ENCODE measurements at places on chromosomes 6 and 20. TPM values are rescaled to one million over a fixed set of nuclear protein-coding genes. Genes with fewer than 3 reads are reported as not detected.

GRCh38 chr6:161242779-161243693, 30.8 kb downstream of the AGPAT4 start:
- no peaks in the 10 kb centered on the region for H3K27me3 ChIP-seq
- no peak for DNase-seq
- no peaks in the 10 kb centered on the region for H3K36me3 ChIP-seq
- no peaks in the 10 kb centered on the region for H3K4me1 ChIP-seq
- no peak overlapping the region for H3K27ac ChIP-seq
- H3K4me3 ChIP-seq, result no peak overlapping the region

- no peak overlapping the region for H3K4me3 ChIP-seq
- H3K4me1 ChIP-seq, result peaks cover 3% of the 10 kb centered on the region
- DNase-seq, result no peak
- H3K36me3 ChIP-seq, result no peaks in the 10 kb centered on the region
Observed at GRCh38 chr20:8602389-8603116, 466.3 kb upstream of the PLCB4 start.

DNA sequence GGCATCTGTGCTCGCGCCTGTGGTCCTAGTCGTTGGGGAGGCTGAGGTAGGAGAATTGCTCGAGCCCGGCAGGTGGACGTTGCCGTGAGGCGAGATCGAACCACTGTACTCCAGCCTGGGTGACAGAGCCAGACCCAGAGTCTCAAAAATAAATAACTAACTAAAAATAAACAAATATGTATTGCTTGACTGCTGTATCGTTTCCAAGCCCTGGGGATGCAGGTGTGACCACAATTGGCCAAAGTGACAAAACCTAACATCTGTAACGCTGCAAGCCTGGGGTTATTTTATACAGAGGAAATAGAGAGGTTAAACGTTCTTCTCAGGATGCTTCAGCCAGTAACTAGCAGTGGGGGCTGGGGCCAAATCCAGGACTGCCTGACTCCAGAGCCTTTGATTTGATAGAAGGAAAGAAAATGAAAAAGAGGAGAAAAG, 1.9 kb upstream of the SRSF3 start:
- no peak overlapping the region for H3K4me3 ChIP-seq
- H3K4me1 ChIP-seq, result peaks cover 26% of the 10 kb centered on the region
- DNase-seq, result no peak
- no peaks in the 10 kb centered on the region for H3K27me3 ChIP-seq
- peaks cover 7% of the 10 kb centered on the region for H3K36me3 ChIP-seq

GRCh38 chr6:23181356-23182110, 612.2 kb downstream of the HDGFL1 start:
- H3K4me1 ChIP-seq, result no peaks in the 10 kb centered on the region
- H3K27me3 ChIP-seq, result no peaks in the 10 kb centered on the region
- H3K4me3 ChIP-seq, result no peak overlapping the region
- DNase-seq, result no peak

DNA sequence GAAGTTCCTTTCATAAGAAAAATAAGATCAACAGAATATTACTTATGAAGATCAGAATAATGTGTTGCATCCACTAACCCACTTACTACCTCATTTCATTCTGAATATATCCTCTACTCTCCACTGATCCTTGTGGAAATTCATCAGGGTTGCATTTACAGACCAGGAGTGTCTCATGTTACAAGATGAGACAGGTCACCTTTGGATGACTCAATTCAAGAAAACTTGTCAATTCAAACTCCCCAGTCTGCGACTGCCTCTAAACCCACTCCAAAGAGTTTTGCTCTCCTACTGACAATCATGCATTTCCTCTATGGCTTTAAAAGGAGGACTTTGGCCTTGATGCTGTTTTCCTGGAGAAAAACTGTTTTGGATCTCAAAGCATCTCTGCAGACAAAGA, 68.4 kb downstream of the ID4 start:
- no peak for DNase-seq
- H3K4me1 ChIP-seq, result no peaks in the 10 kb centered on the region
- H3K27ac ChIP-seq, result no peak overlapping the region
- no peaks in the 10 kb centered on the region for H3K36me3 ChIP-seq
- H3K4me3 ChIP-seq, result no peak overlapping the region

DNA sequence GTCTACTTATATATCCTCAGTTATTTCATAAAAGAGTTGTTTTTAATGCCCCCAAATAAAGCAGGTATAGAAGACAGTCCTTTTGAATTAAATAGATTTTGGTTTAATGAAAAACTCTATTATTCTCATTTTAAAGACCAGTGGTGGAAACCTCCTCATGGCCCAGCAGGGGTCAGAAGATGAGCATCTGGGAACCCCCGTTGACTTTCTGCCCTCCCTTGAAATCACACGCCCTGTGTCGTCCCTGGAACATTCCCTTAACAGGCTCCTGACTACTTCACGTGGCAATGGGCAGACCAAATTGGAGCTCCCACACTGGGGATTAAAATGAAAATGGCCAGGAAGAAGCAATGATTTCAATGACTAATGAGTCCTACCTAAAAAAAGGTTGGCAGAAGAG, 220.9 kb downstream of the KIF16B start:
- DNase-seq, result no peak
- H3K4me1 ChIP-seq, result no peaks in the 10 kb centered on the region
- H3K4me3 ChIP-seq, result no peak overlapping the region
- H3K27me3 ChIP-seq, result no peaks in the 10 kb centered on the region
- H3K36me3 ChIP-seq, result no peaks in the 10 kb centered on the region

DNA sequence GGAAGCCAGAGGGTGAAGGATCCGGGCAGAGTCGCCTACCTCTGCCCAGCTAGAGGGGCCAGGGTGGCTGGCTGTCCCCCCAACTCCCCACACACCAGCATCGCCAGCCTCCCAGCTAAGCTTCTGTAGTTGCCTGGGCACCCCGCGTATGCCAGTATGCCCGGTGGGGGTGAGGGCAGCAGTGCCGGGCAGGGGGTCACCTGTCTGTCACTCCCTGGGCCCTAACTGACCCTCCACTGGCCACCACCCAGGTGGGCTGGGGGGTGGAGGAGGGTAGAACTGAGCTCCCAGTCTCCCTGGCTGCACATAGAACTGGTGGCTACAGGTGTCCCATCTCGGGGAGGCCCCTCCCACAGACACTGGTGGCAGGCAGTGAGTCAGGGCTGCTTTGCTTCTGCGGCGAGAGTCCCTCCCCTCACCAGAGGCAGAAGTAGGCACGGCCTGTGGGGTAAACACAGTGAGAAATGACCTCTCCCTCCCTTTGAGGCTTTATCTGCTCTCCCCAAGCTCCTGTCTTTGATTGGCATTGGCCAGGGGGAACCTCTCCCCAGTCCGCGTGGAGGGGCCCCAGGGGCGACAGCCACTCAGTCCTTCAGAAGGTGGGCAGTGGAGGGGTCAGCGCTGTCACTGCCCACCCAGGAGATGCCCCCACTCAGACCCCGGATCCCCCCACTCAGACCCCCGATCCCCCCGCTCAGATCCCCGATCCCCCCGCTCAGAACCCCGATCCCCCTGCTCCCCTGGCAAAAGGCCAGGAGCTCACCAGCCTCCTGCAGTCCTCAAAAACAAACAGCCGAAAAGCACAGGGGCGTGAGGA, 2.5 kb downstream of the NTSR1 start:
- H3K27ac ChIP-seq, result no peak overlapping the region
- H3K4me1 ChIP-seq, result peaks cover 13% of the 10 kb centered on the region
- H3K27me3 ChIP-seq, result peaks cover 19% of the 10 kb centered on the region

GRCh38 chr6:149216459-149216858, 101.1 kb upstream of the TAB2 start:
- H3K27ac ChIP-seq, result no peak overlapping the region
- peaks cover 33% of the 10 kb centered on the region for H3K4me1 ChIP-seq
- no peak overlapping the region for H3K4me3 ChIP-seq
- no peaks in the 10 kb centered on the region for H3K27me3 ChIP-seq
- no peak for DNase-seq
- no peaks in the 10 kb centered on the region for H3K36me3 ChIP-seq

DNA sequence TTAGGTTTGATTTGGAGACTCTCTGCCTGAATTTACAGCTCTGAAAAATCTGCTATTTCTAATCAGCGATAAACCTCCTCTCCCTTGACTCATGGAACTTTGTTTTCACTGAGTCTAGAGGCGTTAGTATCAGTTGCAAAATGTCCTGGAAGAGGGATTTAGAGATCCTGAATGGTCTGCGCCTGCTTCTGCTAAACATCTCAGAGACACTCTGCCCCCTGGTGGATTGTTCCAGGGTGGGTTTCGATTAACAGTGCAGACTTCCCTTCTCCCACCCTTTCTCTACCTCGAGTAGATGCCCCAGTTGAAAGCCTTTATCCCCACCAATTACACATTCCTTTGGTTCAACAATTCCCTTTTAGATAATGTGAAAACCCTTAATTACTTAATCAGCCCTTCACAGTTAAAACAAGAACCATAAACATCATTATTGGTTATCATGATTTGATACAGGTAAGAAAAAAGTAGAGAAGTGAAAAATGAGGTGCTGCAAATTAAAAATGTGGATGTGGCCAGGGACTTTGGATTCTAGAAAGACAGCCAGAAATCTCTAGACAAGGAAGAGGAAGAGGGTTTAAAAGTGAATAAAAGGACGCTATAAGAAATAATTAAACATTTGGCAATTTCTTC, 5.5 kb downstream of the HTR1B start:
- H3K27me3 ChIP-seq, result peaks cover 5% of the 10 kb centered on the region
- no peaks in the 10 kb centered on the region for H3K4me1 ChIP-seq
- H3K4me3 ChIP-seq, result no peak overlapping the region

DNA sequence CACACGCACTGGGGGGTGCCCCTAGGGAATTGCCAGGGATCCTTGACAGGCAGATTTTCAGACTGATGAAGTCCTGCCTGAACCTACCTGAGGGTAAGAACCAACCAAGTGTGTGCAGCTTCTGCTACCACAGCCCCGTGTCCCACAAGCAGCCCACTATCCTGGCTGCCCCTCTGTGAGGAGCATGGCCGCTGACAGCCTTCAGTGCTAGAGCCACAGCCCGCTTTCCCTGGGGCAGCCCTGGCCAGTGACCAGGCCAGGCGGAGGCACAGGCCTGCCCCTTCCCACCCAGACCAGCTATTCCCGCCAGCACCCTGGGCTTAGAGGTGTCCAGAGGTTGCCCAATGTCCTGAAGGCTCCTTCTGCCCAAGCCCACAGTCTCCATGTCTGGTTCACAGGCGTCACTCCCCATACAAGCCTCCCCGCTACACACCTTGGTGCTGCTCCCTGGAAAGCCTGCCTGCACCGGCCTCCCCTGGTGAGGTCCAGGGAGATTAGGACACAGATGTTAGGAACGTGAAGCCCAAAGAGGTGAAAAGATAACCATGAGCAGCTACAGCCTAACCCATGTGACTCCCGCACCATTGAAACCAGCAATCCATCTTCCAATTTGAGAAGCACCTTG, 207.0 kb downstream of the SYNDIG1 start:
- no peaks in the 10 kb centered on the region for H3K36me3 ChIP-seq
- no peaks in the 10 kb centered on the region for H3K27me3 ChIP-seq
- H3K4me1 ChIP-seq, result no peaks in the 10 kb centered on the region
- H3K4me3 ChIP-seq, result no peak overlapping the region
- no peak overlapping the region for H3K27ac ChIP-seq
- no peak for DNase-seq

DNA sequence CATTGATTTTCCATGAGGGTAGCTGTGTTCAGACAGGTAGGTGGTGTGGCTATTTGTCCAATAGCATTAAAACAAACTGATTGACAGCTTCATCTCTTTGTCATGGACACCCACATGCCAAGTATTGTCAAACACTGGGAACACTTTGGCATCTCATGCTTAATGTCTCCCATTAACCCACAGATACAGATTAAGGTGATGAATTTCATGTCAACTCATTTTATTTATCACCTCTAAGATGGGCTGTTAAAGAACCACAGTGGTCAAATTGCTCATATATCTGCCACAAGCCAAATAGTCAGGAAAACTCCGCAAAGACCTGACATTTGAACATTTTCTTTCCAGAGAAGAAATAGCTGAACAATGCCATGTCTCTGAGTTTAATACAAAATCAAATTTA, 139.1 kb upstream of the SPTLC3 start:
- H3K4me3 ChIP-seq, result no peak overlapping the region
- H3K4me1 ChIP-seq, result no peaks in the 10 kb centered on the region

DNA sequence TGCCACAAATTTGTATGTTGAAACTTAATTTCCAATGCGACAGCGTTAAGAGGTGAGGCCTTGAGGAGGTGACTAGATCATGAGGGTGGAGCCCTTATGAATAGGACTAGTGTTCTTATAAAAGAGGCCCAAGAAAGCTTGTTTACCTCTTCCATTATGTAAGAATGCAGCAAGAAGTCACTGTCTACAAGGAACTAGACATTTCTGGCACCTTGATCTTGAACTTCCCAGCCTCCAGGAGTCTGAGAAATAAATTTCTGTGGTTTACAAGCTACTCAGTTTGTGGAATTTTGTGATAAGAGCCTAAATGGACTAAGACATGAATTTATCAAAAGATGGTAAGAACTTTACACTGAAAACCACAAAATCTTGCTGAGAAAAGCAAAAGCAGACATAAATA, 173.6 kb upstream of the SGK1 start:
- H3K4me3 ChIP-seq, result no peak overlapping the region
- H3K27ac ChIP-seq, result no peak overlapping the region
- H3K4me1 ChIP-seq, result no peaks in the 10 kb centered on the region

- no peak for DNase-seq
- H3K36me3 ChIP-seq, result no peaks in the 10 kb centered on the region
- H3K27me3 ChIP-seq, result no peaks in the 10 kb centered on the region
- peaks cover 18% of the 10 kb centered on the region for H3K4me1 ChIP-seq
- no peak overlapping the region for H3K4me3 ChIP-seq
Observed at GRCh38 chr6:167832497-167833395, 6.0 kb downstream of the AFDN start.

- H3K4me1 ChIP-seq, result no peaks in the 10 kb centered on the region
- no peak overlapping the region for H3K27ac ChIP-seq
- H3K36me3 ChIP-seq, result peaks cover 68% of the 10 kb centered on the region
- no peak for DNase-seq
- H3K27me3 ChIP-seq, result no peaks in the 10 kb centered on the region
- no peak overlapping the region for H3K4me3 ChIP-seq
Observed at GRCh38 chr20:49951151-49951550, 15.0 kb downstream of the RNF114 start.

DNAH8 gene
- polyA plus RNA-seq, result 0.04 TPM

RBCK1 gene
- polyA plus RNA-seq, result 75.2 TPM

HTR1E gene
- polyA plus RNA-seq, result not detected

KPNA5 gene
- polyA plus RNA-seq, result 8.5 TPM

Data from CD4-positive, alpha-beta memory T cell (primary cell).